Iris pigment epithelial cell (primary cell): ENCODE measurements at places on chromosomes 13 and 19.

DNA sequence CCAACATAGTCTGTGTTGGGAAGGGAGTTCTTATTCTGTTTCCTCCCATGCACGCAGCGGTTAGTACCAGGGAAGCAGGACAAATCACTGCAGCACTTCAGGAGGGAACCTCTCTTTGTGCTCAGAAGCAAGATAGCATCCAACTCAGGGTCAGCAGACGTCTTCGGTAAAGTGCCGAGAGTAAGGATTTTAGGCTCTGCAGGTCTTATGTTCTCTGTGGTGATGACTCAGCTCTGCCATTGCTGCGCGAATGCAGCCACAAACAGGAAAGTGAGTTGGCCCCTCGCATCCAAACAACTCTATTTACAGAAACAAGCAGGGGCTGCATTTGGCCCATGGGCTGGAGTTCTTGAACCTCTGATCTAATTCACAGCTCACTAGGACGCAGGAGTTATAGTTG is 122.1 kb upstream of the SPATA13 start:
- peak; percentile 72 for DNase-seq

- DNase-seq = no peak
Observed at GRCh38 chr13:41056194-41056593, 5.1 kb upstream of the WBP4 start.

- peak; percentile 47 for DNase-seq
Observed at GRCh38 chr13:30676672-30677071, 58.7 kb upstream of the ALOX5AP start.

- DNase-seq = no peak
Observed at GRCh38 chr13:19882231-19882630, 18.8 kb upstream of the ZMYM5 start.

DNA sequence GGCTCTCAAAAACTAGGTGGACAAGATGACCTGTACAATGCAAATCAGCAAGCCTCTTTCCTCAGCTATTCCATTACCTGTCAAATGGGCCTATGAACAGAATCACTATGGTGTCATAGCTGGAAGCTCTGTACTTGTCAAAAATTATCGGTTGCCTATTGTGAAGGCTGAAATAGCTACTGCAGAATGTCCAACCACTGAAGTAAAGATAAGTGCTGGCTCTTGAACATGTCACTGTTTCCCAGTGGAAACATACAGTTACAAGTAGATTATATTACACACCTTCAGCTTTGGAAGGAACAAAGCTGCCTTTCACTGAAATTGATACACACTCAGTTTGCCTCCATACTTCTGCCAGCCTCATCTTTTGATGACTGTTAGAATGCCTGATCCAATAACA is 55.5 kb upstream of the PCDH9 start:
- no peak for DNase-seq

GRCh38 chr13:79547211-79548195 is 66.5 kb downstream of the NDFIP2 start:
- peak; percentile 44 for DNase-seq

DNA sequence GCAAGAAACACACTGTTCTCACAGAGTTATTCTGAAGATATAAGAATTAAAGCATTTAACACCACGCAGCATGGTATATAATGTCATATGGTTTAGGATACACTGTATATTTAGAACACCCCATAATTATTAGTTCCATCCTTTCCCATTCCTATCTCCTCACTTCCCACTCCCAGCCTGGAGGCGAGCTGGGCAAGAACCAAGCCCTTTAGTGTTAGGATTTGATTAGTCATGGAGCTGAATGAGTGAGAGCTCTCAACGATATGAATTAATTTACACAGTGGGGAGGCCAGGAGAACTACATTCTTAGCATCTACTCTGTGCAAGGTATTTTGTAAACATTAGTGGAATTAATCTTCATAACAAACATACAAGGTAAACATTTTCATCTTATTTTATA is 934.3 kb downstream of the DIAPH3 start:
- no peak for DNase-seq
